Activated effector memory CD4-positive, alpha-beta T cell treated with Interleukin-2 at 50 U/mL for 16 hours (primary cell): ENCODE measurements at places on chromosomes 1 and 21.

- DNase-seq: no peak
Observed at GRCh38 chr1:93977598-93977945, 68.3 kb upstream of the GCLM start.

GRCh38 chr1:7667625-7668218 is 103.4 kb upstream of the VAMP3 start:
- DNase-seq: peak; percentile 76

GRCh38 chr1:243447347-243447746 is 191.5 kb downstream of the SDCCAG8 start:
- DNase-seq: no peak

DNA sequence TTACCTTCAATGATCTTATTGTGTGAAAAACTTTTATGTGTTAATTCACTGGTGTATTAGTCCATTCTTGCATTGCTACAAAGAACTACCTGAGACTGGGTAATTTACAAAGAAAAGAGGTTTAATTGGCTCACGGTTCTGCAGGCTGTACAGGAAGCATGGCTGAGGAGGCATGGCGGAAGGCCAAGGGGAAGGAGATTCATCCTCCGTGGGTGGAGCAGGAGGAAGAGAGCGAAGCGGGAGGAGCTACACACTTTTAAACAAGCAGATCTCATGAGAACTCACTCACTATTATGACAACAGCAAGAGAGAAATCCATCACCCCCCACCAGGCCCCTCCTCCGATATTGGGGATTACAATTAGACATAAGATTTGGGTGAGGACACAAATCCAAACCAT is 44.2 kb upstream of the RGS7 start:
- DNase-seq: no peak

- DNase-seq: no peak
Observed at GRCh38 chr1:54937469-54937868, 43.0 kb upstream of the TMEM61 start.

- DNase-seq: no peak
Observed at GRCh38 chr1:169759038-169759437, 25.2 kb upstream of the SELE start.

DNA sequence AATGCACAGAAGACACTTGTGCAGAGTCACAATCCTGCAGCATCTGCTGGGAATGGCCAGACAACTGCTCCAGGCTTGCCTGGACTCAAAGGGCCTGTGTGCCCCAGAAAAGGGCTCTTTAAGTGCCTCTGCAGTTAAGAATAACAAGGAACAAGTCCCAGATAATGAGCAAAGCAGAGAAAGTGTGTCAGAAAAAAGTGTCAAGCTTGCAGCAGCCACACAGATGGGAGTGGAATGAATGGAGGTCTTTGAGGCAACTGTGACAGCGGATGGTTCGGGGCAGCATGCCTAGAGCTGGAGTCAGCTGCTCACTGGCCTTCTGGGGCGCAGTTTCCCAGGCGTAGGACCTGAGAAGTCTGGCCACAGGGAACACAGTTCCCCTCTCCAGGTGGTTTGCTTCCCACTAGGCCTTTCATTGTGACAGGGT is 5.1 kb downstream of the PARP1 start:
- DNase-seq: no peak

GRCh38 chr1:36095760-36096405 is 7.2 kb downstream of the ADPRS start:
- DNase-seq: no peak

DNA sequence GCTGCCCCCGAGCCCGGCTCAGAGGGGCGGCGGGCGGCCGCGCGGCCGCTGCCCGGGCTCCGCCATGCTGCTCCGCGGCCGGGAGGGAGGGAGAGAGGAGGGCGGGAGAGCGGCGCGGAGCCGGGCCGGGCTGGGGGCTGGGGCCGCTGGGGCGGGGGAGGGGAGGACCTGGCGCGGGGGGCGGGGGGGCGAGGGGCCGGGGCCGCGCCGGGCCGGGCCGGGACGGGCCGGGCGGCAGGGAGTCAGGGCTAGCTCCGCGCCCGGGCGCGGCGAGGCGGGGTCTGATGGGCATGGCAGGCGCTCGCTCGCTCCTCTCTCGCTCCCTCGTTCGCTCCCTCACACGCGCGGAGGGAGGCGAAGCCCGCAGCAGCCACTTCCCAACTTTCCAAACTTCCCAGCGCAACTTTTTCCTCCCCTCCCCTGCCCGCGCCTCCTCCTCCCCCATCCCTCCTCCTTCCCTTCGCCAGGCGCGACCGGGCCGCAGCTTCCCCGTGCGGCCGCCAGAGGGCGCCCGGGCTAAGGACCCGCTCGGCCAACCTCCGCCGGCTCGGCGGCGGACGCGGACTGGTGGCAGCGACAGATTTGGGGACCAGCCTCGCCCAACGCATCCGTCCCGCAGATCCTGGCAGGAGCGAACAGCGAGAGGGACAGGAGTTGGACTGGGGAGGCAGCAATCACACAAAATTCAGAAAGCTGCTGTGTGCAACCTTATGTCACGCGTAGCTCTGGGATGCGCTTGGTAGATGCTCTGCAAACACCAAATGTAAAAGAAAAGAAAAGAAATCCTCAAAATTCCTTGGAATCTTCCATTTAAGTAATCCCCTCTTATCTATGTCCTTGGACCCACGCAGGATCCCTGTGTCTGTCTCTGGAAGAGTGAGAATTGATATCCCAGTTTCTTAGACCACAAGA is at the start of gene TRABD2B:
Gene TRABD2B (minus strand): TSS at position 97 of the 912 bp plus-strand sequence.
- DNase-seq: peak; percentile 39

- peak; percentile 51 for DNase-seq
Observed at GRCh38 chr1:110060034-110060661, 10.3 kb downstream of the ALX3 start.

- DNase-seq: no peak
Observed at GRCh38 chr1:102733491-102734236, 374.7 kb downstream of the COL11A1 start.

GRCh38 chr1:204102739-204103430 is 30.0 kb downstream of the SOX13 start:
- no peak for DNase-seq

- no peak for DNase-seq
Observed at GRCh38 chr1:198978523-198978922, 339.7 kb downstream of the PTPRC start.

DNA sequence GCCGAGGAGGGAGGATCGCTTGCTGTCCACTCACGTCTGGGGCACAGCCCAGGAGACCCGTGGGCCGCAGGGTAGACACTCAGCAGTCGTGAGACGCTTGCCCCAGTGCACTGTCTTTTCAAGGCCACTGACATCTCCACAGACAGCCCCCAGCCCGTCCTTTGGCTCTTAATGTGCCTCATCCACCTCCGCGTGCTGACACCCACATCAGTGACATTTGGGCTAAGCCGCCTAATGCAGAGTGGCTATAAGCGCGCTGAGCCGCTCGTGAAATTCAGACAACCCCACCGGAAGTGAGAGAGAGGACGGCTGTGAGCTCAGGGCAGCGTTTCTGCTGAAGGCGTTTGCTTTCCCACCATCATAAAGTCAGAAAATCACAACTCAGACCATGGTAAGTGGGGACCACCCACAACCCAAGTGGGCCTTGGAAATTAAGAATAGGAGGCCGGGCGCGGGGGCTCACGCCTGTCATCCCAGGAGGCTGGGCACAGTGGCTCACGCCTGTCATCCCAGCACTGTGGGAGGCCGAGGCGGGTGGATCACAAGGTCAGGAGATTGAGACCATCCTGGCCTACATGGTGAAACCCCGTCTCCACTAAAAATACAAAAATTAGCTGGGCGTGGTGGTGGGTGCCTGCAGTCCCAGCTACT is 8.4 kb downstream of the SLC35E2B start:
- no peak for DNase-seq

GRCh38 chr1:200217703-200218102 is 190.2 kb downstream of the NR5A2 start:
- no peak for DNase-seq

- DNase-seq: no peak
Observed at GRCh38 chr1:160979286-160979685, 24.7 kb upstream of the ITLN2 start.

GRCh38 chr1:201383647-201384405 is 6.3 kb upstream of the TNNT2 start:
- no peak for DNase-seq

- no peak for DNase-seq
Observed at GRCh38 chr1:5769146-5769545, 223.1 kb downstream of the NPHP4 start.

DNA sequence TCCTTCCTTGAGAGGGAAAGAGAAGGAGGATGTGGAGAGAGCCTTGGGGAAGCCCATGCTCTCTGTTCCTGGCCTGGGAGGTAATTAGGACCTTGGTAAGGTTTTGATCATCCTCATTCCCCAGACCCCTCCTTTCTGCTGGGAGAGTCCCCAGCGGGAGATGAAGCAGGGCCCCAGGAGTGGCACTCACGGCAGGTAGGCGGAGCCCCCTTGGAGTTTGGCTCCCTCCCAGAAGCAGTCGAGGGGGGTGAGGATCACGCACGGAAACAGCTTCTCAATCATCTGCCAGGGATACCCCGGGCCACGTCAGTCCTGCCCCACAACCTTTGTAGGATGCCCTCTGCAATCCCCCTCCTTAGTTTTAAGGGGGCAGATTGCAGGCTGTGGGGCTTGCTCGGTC is 11.5 kb downstream of the PTCH2 start:
- no peak for DNase-seq

GRCh38 chr21:16532840-16533239 is 803.1 kb downstream of the USP25 start:
- no peak for DNase-seq

DNA sequence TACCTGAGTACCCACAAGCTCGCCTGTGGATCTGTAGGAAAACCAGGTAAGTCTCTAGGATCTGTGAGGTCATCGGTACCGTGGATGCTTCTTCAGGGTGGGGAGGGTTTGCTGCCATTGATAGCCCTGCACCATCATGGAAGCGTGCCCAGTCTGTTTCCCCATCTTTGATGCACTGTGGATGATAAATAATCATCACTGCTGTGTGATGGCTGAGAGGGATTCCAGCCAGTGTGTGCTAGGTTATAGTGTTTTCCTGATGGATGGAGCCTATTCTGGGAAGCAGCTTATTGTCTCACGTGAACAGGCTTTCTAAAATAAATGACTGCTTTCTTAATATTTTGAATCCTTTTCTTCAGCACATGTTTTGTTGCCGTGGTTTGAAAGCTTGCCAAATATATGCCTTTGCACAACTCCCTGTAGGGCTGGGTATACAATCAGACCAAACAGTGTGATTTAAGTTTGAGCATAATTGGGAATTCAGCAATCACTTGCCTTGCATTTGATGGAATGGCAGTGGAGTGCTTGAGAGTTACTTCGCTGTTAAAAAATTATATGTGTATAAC is 113.8 kb downstream of the CAMTA1 start:
- DNase-seq: no peak

GRCh38 chr1:8427986-8428385 is 110.1 kb downstream of the SLC45A1 start:
- no peak for DNase-seq

- DNase-seq: no peak
Observed at GRCh38 chr21:14548779-14549178, 2.7 kb upstream of the SAMSN1 start.

GRCh38 chr1:83555871-83556270 is 443.1 kb downstream of the TTLL7 start:
- no peak for DNase-seq

DNA sequence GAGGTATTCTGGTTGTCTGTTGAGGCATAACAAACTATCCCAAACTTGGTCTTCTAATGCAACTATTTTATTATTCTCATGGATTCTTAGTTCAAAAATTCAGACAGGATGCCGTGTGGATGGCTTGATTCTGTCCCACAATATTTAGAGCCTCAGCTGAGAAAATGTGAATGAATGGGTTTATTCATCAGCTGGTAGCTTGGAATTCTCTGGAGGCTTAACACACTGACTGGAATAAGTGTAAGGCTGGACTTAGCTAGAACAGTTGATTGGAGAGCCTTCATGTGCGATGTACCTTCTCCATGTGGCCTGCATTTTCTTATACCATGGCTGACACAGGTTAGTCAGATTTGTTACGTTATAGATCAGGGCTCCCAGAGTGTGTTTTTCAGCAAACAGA is 30.8 kb downstream of the TNNI3K start:
- DNase-seq: no peak

GRCh38 chr21:15355066-15355465 is 290.3 kb upstream of the NRIP1 start:
- no peak for DNase-seq

- no peak for DNase-seq
Observed at GRCh38 chr1:96649301-96649700, 72.3 kb upstream of the PTBP2 start.

DNA sequence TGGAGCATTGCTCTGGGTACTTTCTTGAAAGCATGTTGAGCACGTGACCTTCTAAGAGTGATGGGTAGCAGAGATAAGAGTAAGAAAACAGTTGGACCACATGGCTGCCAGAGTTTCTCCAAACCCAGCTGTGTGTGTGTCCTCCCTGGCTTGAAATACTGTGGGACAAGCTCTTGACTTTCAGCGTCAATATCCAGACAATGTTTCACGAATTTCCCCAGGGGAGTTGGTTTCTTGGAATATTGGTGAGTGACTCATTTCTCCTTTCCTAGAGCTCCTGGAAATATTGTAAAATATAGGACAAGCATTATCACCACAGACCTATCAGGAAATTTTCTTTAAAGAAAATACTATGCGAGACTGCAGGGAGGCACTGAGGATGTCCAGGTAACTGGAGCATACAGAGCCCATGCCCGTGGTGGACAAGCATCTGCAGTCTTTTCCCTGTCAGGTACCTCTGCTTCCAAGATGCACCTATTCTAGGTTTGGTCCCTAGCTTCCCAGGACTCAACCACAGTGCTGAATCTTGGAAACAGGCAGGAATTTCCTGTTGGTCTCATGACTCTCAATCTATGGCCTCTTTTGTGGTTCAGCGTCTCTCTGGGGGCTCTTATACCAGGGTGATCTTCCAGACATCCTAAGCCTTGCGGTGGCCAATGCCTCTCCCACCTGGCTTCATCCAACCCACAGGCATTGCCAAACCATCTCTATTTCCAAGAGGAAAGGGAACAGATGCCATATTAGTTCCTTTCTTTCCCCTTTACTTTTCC is 67.4 kb downstream of the KCNJ6 start:
- no peak for DNase-seq

DNA sequence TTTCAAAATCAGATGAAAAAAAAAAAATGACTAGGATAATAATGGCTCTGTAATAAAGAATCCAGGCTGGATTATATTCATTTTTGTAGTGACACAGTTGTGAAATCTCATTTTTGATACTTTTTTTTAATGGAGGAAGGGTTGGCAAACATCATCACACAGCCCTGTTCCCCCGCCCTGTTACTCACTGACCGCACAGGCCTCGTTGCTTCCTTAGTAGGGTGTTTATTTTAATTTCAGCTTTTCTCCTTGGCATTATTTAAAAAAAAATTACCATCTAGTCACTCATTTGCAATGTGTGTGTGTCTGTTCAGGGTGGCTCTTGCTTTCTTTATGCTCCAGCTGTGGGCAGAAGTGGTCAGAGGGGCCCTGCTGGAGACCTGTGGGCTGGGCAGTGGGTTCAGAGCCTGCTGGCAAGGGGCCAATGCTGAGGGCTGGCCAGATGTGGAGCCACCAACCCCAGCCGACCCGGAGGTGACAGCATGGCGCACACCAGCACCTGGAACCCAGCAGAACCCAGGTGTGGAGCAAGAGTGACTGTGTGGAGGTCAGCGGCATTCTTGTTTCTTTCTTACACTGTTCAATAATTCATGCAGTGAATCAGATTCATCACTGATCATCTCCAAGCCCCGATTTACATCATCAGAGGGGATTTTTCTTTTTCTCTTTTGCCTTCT is 44.6 kb downstream of the ZSCAN20 start:
- DNase-seq: no peak

GRCh38 chr1:119587341-119587740 is 60.7 kb downstream of the ZNF697 start:
- no peak for DNase-seq

- DNase-seq: no peak
Observed at GRCh38 chr1:223652436-223652941, 13.0 kb downstream of the CAPN8 start.

GRCh38 chr1:1106510-1107221 is 9.2 kb downstream of the C1orf159 start:
- DNase-seq: no peak
